NCI-H510A treated with DMSO at 0.1 percent for 48 hours (cell line): ENCODE measurements at places on chromosomes 6 and 20.

GRCh38 chr6:170453586-170454511 is 99.3 kb downstream of the PSMB1 start:
- DNase-seq, result no peak

- peak; percentile 19 for DNase-seq
These were observed at the start of gene STXBP5 for GRCh38 chr6:147204060-147204785. STXBP5 (plus strand) TSS chr6:147204417; CDS start chr6:147204533, 116 bp downstream.

DNA sequence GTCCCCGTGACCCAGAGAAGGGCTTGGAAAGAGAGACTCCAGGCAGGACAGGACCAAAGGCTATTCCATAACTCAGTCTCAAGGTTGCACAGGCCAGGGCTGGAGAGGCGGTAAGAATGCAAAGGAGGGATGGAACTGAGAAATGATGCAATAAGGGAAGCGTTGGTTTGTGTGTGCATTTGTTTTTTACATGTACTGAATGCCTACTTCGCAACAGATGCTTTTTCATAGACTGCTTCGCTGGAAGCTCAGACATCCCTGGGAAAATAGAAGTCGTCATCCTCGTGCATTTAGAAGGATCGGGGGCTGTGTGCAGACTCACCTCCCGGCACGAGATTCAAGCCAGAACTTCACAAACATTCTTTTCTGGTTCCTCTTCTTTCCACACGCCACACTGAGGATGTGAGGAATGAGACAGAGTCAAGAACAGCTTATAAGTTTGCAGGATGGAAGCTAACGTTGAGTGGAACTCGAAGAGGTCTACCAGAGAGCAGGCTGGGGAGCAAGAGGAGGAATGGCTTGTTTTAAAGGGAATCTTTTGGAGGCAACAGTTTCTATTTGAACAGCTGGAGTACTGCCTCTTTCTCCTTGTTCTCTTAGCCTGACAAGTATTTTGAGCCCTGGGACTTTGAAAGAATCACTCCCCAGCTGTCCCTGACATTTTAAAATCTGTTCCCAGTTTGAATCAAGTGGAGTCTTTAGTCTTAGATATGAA is 19.3 kb upstream of the LY86 start:
- peak; percentile 6 for DNase-seq

- DNase-seq, result no peak
These were observed 147.3 kb downstream of the TTLL2 start for GRCh38 chr6:167472148-167472547.

GRCh38 chr6:12717356-12717755 is 789 bp downstream of the PHACTR1 start:
- DNase-seq, result no peak
